ENCODE measurements at places on chromosomes 12 and 14.

DNA sequence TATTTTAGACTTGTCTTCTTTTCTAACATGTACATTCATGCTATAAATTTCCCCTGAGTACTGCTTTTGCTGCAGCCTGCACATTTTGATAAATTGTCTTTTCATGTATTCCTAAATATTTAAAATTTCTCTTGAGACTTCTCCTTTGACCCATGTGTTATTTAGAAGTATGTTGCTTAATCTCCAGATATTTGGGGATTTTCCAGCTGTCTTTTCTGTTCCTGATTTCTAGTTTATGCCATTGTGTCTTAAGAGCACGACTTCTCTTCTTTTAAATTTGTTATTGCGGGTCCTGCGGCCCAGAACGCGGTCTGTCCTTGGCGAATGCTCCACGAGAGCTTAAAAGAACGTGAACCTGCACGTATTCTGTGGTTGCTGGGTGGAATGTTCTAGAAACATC is 136.4 kb downstream of the KIF26A start:
- DNase-seq, result no peak

- peak; percentile 50 for DNase-seq
These were observed 108.9 kb upstream of the FGD4 start for GRCh38 chr12:32290411-32290810.

DNA sequence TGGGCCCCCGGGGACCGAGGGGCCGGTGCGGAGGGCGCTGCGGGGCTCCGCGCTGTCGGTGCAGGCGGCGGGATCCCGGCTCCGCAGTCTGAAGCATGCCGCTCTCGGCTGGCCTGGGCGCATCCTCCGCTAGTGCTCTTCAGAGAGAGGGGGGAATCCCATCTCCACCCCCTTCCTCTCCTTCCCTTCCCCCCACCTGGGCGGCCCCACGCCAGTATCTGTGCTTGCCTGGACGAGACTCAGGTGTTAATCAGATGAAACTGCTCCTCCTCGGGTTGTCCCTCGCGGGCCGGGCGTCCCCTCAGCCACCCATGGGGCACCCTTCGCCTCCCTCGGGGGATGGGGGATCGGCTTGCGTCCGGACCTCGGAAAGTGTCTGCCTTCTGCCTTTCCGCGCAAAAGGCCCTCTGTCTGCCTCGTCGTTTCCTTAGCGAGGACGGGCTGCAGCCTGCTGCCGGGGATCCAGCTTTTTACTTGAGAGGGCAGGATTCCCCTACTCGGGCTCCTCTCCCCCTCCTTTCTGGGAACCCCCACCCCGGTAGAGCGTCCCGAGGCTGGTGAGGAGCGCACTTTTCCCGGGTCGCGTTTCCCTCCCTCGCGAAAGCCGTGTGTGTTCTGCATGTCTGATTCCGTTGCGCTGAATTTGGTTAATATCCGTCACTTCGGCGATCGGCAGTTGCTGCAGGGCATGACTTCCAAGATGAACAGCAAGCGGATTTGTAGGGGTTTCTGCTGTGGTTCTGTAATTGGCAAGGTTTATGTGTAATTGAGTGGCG is 1.1 kb downstream of the GPHN start:
- no peak for DNase-seq

DNA sequence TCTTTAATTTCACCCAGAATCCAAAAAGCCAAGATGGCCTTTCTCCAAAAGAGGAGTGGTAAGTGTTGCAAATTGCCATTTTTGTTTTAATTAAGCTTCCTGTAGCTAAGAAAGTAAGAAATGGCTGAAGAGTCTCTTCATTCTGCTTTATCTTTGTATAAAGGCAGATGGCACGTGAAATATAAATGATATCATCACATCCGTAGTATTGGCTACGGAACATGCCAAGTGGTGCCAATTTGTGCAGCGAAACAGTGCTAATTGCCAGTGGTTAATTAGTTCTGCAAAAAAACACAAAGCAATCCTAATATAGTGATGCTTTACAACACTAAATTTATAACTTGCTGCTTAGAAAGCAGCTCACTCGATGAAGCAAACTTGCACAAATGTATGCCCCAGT is 29.4 kb downstream of the PLEKHG7 start:
- DNase-seq, result no peak

- DNase-seq, result no peak
These were observed 39.3 kb downstream of the PITPNM2 start for GRCh38 chr12:123111498-123112165.

GRCh38 chr14:102914474-102915291 is 7.8 kb upstream of the AMN start:
- DNase-seq, result no peak

GRCh38 chr12:100189636-100190394 is 10.8 kb upstream of the ACTR6 start:
- DNase-seq, result no peak

- DNase-seq, result no peak
These were observed 45.9 kb downstream of the NOC4L start for GRCh38 chr12:132190012-132190755.

GRCh38 chr12:64256166-64256800 is 34.2 kb upstream of the KICS2 start:
- peak; percentile 54 for DNase-seq

DNA sequence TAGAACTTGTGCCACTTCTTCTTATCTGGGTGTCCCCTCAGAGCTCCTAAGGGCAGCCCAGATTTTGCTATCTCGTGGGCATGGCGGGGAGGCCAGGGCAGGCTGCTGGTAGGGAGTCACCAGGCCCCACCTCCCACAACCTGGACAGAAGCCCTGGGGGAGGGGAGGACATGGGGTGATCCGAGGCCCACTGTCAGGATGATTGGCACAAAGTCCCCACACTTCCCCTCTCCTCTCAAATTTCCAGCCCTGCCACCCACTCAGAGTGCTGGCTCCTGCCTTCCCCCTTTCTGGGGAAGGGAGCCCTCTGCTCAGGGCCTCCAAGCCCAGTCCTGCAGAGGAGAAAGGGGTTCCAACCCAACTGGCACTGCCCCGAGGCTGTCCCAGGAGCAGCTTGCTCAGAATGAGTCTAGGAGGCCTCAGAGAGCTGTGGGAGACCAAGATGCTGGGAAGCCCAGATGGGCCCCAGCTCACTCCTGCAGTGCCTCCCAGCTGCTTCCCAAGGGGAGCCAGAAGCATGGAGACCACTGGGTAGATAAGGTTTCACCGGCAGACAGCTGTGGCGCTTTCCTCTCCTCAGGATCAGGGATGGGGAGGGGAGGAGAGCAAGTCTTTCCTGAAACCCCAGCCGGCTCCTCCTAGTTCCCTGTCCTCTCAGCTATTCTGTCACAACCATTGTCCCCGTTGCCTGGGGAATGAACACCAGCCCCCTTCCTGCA is 82.8 kb downstream of the B4GALNT3 start:
- DNase-seq, result no peak

- no peak for DNase-seq
These were observed 17.8 kb downstream of the TAOK3 start for GRCh38 chr12:118354903-118355302.

GRCh38 chr12:40158592-40159111 is 52.8 kb upstream of the SLC2A13 start:
- DNase-seq, result peak; percentile 99

All from bronchial epithelial cell (primary cell).